Fibroblast of skin of right biceps (primary cell): ENCODE measurements at places on chromosomes 16 and 17.

- DNase-seq, result no peak
Observed at GRCh38 chr16:85480727-85481101, 132.4 kb upstream of the GSE1 start.

DNA sequence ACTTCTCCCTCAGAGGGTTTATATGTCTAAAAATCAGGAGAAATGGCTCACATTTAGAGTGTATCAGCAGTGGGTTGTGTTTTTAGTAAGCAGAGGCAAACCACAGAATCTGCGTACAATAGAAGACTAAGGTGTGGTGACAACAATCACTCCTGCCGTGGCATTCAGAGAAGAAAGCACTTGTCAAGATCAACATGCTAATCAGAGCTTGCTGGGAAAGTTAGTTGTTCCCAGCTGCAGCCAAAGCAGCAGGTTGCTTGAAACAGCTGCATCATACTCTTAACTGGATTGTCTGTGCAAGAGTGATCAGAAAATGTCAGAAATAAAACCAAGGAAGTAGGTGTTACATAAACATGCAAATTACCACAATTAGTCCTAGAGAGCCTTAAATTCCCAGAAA, 616.4 kb downstream of the CDH8 start:
- no peak for DNase-seq

GRCh38 chr16:16025214-16025968, 76.0 kb downstream of the ABCC1 start:
- DNase-seq, result peak; percentile 84

GRCh38 chr16:4814046-4814445, 11.6 kb upstream of the ROGDI start:
- no peak for DNase-seq

DNA sequence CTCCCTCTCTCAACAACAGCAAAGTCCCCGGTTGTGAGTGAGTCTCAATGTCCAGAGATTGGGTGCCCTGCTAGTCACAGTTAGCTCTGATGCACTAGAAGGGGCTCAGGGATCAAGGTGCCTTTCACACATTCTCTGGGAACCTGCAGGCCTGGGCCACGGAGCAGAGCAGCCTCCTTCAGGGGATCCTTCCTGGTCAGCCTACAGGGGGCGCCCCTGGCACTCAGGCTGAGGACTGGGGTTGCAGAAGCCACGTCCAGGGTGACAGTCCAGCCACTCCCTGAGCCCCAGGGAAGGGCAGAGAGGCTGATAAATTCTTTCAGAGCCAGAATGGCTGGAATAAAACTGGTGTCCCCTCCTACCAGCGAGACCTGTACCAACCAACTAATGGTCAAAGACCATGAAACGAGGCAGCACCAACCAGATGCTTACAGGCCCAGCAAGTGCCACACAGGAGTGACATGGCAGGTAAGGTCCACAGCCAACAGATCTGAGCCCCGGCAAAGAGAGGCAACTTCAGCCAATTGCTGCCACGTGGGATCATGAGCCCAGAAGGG, 43.5 kb downstream of the ST3GAL2 start:
- DNase-seq, result peak; percentile 23

- no peak for DNase-seq
Observed at GRCh38 chr16:5671421-5671820, 573.8 kb upstream of the EEF2KMT start.

DNA sequence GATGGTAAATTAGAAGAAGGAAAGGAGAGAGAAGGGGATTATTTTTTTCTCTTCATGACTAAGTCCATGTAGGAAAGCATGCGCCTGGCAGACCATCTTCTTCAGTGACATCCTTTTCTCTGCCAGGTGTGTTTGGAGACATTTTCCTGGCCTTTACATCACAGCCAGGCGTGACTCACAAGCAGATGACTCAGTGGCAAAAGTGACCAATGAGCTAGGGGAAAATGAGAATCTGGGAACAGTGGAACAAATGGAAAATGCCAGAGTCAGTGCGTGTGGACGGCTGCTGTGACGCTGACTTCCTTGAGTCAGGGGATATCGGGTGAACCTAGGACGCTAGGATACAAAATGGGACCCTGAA, 9.4 kb downstream of the KIAA0513 start:
- DNase-seq, result peak; percentile 73

DNA sequence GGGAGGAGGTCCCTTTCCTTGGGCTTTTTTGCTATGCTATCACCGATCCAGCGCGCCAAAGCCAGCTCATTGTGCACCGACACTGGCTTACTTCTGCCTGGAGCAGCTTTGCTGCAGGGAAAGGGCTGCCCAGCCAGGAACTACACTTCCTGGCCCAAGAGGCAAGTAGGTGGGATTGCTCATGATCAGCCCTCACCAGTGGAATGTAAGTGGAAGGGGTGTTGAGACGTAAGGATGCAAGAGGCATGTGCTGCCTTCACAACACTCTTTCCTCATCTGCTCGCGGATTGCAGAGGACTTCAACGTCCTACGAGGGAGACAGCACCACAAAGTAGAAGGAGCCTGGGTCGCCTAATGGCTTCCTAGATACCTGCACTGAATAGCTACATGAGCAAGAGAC, 104.3 kb upstream of the FOXF1 start:
- DNase-seq, result peak; percentile 31

DNA sequence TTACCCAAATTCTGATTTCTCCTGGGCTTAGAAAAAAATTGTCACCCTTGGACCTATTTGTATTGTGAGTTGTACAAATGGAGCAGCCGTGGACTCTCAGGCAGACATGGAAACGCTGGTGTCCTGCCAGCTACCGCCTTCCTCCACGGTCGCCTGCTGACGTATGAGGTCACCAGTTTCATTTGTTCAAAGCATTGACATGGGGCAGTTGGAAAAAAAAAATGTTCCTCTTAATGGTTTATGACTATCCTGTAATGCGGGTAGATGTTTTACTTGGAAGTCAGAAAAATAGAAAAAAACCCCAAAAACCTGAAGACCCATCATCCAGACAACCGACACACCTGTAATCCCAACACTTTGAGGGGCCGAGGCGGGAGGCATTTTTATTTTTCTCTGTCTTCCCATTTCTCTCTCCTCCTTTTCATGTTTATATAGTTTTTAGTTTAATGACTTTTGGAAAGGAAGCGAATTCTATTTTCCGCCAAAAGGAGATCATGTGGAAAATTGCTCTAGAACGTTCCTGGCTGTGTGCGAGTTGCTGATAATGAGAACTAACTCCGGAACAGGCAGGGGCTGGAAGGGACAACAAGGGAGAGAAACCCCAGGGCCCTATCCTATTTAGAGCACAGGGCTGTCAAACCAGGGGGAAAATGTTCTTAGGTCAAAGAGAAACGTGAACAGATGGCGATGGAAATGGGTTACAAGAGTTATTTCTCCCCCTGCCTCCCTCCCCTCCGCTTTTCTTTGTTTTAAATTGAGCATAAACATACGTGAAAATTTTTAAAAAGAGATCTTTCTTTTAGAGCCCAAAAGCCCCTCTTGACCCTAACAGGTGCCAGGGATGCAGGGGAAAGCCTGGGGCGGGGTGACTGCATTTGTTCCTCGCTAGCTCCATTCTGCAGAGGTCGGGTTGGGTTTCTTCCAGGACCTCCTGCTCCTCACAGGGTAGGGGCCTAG, 13.7 kb downstream of the DNAH17 start:
- DNase-seq, result no peak

DNA sequence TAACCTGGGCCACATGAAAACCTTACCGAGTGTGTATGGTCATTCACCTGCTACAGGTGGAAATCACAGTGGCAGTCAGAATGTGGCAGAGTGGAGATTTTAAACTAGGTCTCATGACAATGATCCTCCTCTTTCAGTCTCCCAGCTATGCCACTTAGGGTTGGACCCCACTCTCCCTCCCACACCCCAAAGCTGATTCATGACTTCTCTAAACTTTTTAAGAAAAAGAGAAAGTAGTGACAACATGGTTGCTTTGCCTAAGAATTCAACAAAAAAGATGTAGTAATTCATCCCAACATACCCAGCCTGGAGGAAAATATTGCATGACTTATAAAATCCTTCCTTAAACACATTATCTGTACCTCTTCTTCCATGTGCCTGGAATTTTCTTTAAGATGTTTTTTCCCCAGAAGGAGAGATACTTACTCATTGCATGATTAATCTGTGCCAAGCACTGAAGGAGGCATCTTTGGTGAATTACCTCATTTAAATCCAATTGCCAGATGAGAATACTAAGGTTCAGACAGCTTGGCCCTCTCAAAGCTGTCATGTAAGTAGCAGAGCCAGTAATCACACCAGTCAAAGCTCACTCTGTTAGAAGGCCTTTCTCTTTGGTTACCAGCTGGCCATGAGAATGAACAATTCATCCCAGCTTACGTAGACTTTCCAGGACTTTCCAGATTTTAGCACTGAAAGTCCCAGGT, 119.9 kb downstream of the COPRS start:
- peak; percentile 89 for DNase-seq

DNA sequence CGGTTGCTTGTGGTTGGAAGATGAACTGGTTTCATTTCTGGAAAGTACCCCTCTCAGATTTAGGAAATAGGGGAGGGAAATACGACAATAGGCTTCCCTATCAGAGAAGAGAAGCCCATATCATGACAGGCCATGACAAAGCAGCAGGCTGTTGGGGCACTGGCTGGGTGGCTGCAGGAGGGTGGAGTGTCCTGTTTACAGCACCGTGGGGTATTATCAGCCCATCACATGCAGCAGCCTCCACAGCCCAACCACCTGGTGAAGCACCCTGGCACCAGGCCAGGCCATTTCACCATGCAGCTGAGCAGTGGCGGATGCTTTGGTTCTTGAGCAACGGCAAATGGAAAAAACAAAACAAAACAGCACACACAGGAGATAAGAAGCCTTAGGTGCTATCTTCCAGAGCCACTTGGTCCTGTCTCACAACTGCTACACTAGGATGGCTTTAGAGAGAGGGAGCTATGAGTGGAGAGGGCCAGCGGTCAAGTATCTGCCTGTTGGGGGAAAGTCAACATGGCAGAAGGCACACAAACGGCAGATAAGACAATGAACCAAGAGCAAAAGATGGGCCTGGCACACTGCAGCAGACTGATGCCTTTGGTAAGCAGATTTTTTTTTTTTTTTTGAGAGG, 24.2 kb downstream of the FAM117A start:
- no peak for DNase-seq

DNA sequence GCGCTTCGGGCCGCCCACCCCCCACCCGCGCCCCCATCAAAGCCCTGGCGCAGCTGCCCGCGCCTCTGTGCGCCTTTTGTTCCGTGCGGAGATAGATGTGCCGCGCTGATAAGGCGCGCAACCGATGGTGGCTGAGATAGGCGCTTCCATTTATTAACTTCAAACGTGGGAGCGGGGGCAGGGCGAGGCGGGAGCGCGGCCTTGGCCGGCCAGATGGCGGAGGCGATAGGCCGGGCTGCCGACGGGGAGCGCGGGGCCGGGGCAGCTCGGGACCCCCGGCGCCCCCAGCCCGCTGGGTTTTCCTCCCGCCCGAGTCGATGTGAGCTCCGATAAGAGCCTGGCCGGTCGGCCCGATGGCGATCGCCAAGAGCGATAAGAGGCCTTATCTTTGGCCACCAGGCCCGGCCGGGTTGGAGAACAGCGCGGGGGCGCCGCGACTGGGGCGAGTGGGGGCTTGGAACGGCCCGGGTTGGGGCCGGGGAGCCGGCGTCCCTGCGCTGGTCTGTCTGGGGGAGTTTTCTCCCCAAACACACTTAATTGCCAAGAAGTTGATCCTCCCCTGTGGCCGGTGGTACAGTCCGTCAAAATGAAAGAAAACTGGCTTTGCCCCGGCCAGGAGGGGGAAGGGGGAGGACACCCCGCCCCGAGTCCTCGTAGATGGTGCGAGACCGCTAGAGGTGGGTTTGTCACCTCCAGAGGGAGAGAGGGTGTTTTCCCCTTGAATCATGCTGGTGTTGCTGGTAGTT, 2.7 kb downstream of the ZFPM1 start:
- DNase-seq, result peak; percentile 48
